ENCODE measurements at places on chromosomes 3 and 15. TPM values are rescaled to one million over a fixed set of nuclear protein-coding genes. Genes with fewer than 3 reads are reported as not detected.

Gene EAF1
- 14.3 TPM for total RNA-seq

Gene ILDR1
- not detected for total RNA-seq

Gene CMTM8
- total RNA-seq = 7.7 TPM

Gene TRIM42
- not detected for total RNA-seq

Gene MNS1
- 1.3 TPM for total RNA-seq

Gene SLC24A5
- total RNA-seq = not detected
